ENCODE measurements at places on chromosomes 11 and 22. TPM values are rescaled to one million over a fixed set of nuclear protein-coding genes. Genes with fewer than 3 reads are reported as not detected.

The AQP11 gene
- 0.88 TPM for total RNA-seq

The CPT1B gene
- total RNA-seq, result 3.9 TPM

The LRP5 gene
- total RNA-seq, result 70.9 TPM

The APOL2 gene
- total RNA-seq, result 62.9 TPM

The TRPM5 gene
- not detected for total RNA-seq

Measured in placental pericyte (primary cell).